Activated gamma-delta T cell treated with anti-CD3 and anti-CD28 coated beads, Interleukin-2, amount 50 U/mL, for 16 hours (primary cell): ENCODE measurements at places on chromosomes 5 and 9.

- DNase-seq = no peak
Observed at GRCh38 chr5:136098176-136098575, 34.5 kb upstream of the SMAD5 start.

- no peak for DNase-seq
Observed at GRCh38 chr9:75907329-75907728, 16.9 kb downstream of the PCSK5 start.

GRCh38 chr5:137582218-137582617 lies 83.1 kb upstream of the SPOCK1 start:
- no peak for DNase-seq

DNA sequence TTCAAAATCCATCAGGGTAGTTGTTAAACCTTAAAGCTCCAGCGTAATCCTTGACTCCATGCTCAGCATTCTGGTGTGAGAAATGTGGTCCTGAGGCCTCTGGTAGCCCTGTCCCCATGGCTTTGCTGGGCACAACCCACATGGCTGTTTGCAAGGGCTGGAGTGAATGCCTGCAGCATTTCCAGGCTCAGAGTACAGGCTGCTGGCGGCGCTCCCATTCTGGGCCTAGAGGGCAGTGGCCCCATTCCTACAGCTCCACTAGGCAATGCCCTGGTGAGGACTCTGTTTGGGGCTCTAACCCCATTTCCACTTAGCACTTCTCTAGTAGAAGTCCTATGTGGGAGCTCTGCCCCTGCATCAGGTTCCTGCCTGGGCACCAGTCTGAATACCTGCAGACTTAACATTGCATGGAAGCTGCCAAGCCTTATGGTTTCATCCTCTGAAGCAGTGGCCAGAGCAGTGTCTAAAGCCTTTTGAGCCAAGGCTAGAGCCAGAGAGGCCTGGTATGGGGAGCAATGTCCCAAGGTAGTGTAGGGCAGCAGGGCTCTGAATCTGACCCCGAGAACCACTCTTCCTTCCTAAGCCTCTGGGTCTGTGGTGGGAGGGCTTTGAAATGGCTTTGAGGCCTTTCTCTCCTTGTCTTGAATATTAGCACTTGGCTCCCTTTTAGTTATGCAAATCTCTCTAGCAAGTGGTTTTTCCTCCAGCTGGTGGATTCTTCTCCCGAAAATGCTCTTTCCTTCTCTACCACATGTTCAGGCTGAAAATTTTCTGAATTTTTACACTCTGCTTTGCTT lies 5.8 kb upstream of the ALDH1A1 start:
- no peak for DNase-seq

GRCh38 chr5:33321026-33321425 lies 119.7 kb upstream of the TARS1 start:
- DNase-seq = no peak

- DNase-seq = peak; percentile 78
Observed at GRCh38 chr5:149828161-149829011, 98.3 kb downstream of the PPARGC1B start.

DNA sequence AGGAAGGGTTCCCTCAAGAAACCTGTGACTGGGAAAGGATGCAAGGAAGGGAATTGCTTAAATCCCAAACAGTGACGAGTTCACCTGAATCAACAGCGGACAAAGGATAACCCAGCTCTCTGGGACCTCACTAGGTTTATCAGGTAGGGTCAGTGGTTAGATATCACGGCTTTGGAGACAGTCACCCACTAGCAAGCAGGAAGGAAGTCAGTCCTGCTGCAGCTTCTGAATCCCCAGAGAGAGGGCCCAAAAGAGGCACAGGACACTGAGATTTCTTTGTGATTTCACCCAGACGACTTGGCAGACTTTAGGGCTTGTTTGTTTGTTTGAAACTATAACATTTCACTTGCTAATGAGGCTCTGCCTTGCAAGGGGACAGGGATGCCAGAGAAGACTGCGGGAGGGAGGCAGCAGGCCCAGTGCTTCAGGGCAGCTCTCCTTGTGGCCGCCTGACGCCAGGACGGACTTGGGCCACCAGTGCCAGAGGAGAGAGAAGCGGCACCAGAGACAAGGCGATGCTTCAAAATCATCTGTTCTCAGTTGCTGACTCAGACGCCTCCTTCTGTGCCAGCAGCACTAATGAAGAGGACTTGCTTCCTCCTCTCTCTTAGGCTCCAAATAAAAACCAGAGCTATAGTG lies 275.6 kb upstream of the SLC30A5 start:
- no peak for DNase-seq

DNA sequence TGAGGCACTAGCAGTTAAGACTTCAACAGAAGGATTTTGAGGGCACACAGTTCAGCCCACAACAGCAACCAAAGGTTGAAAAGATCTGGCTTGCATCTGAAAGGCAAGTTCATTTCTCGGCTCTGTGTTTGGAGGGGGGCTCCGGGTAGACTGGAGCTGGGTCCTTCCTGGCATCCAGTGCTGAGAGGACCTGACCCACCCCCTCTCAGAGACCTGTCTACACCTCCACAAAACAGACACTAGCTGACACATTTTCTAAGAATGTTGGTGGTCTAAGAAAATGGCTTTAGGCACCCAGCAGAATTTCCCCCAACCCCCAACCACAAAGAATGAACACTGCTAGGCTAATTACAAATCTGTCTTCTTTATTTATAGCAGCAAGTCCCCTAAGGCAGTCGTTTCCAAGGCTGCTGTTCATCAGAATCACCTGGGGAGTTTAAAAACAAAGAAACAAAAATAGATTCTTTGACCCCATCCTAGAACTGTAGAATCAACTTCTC lies 6.2 kb upstream of the PTCH1 start:
- no peak for DNase-seq

- DNase-seq = no peak
Observed at GRCh38 chr5:57195060-57195459, 21.2 kb downstream of the GPBP1 start.

GRCh38 chr9:136820971-136821825 lies 13.4 kb downstream of the RABL6 start:
- DNase-seq = no peak

DNA sequence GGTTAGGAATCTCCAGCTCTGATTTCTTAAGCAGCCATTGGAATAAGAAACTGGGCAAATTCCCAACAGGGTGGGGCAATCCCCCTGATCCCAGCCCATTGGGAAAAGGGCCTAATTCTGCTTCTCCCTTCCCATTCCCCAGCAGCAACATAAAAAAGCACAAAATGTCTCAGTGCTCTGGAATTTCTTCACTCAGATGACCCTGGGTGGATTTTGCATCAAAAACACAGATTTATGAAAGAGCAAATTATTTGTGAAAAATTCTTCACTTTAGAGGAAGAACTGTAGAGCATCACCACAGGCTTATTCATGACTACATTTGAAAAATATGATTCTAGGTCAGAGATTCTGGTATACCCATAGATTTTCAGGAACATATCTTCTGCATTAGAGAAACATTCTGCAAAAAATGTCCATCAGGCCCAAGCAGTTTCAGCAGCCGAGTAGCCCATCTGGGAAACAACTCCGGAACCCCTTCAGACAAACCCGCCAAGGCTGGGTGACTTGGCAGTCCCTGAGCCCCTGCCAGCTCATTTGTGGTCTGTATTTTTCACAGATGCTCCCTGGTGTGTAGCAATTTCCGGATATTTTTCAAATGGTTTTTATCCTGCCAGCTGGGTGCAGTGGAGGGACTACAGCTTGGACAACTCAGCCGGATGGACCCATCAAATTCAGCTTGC lies 102.1 kb upstream of the RANBP3L start:
- DNase-seq = no peak

DNA sequence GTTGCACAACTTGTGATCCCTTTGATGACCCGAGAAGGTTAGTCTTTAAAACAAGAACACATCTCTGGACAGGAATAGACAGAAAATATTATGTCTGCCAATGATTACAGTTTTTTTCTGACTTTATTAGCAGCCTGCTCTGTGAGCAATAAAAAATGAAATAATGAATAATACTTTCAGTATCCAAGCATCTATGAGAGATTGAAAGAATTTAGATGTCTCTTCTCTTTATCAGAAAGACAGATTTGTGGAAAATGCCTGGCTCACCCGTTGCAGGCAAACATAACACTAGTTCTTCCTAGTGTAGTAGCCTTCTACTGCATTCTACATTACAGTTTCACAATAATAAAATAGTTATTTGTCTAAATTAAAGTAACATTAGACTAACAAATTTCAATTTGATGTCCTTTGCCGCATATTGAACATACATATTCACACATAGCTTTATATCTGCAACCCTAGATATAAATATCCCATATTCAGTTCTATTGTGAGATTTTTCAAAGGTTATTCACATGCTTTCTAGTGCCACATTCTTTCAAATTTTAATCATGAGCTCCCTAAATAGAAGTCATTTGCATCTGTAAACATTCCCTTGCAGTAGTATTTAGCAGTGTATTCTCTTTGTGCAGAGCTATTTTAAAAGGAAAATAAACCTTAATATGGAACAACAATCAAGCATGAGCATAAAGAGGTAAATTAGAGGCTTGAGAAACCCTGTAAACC lies 267.3 kb downstream of the EFNA5 start:
- no peak for DNase-seq

GRCh38 chr9:91777292-91777830 lies 172.7 kb downstream of the ROR2 start:
- DNase-seq = no peak

- no peak for DNase-seq
Observed at GRCh38 chr5:149544028-149544420, 7.2 kb downstream of the CSNK1A1 start.

DNA sequence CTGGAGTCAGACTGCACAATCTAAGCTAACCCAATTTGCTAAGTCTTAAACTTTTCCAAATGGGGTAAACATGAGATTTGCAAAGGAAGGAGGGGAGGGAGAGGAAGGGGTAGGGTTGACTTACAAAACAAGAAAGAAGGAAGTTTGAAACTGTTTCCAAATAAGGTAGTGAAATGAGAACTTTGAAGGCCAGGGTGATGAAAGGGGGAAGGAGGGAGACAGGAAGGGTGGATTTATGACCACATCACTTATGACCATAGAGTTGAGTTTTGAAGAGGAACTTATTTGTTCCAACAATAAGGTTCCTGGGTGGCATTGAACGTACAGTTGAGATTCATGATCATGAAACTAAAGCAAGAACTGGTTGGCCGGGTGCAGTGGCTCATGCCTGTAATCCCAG lies 72.5 kb upstream of the DAPK1 start:
- DNase-seq = no peak

- DNase-seq = no peak
Observed at GRCh38 chr9:69649566-69650250, 22.5 kb downstream of the APBA1 start.

- DNase-seq = no peak
Observed at GRCh38 chr5:123800640-123801039, 288.7 kb downstream of the CSNK1G3 start.

DNA sequence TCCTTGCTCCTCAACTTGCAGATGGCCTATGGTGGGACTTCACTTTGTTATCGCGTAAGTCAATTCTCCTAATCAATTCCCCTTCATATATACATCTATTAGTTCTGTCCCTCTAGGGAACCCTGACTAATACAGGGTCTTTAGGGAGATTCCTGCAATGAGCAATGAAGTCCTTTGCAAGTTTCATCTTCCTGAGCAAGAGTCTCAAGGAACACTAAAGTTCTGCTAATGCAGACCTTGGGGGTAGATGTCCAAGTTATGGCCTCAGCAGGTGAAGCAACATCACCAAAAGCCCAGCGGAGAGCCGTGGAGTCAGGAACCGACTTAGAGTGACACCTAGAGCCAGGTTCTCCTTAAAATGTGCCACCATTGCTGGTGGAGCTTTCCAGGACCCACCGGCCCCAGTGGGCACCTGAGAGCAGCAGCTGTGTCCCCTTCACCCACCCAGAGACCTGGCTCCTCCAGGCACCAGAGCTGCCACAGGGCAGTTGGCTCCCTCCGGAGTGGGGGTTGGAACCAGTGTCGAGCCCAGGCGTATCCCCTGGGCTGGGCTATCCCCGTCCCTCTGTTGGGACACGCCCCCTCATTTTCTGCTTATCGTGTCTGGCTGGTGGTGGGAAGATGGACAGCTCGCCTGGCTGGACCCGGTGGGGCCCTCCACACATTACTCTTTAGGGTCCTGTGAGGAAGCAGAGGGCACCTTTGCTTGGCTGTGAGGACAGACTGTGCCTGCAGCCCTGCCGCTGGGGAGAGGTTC lies 10.9 kb upstream of the FCN1 start:
- no peak for DNase-seq

GRCh38 chr5:62093976-62094375 lies 212.0 kb upstream of the KIF2A start:
- no peak for DNase-seq

DNA sequence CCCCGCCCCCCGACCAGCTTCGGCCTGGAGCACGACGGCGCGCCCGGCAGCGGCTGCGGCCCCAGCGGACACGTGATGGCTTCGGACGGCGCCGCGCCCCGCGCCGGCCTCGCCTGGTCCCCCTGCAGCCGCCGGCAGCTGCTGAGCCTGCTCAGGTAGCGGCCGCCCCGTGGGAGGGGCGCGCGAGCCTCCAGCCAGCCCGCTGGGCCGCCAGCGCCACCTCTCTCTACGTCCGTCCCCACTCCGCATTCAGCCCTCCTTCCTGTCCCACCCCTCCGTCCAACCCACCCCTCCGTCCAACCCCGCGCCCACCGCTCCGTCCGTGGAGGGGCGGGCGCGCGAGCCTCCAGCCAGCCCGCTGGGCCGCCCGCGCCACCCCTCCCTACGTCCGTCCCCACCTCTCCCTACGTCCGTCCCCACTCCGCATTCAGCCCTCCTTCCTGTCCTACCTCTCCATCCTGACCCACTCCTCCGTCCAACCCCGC lies 6.5 kb downstream of the ADAMTS13 start:
- DNase-seq = no peak

- no peak for DNase-seq
Observed at GRCh38 chr9:5799314-5799713, 33.6 kb downstream of the ERMP1 start.

- DNase-seq = no peak
Observed at GRCh38 chr5:177432143-177432838, 5.8 kb downstream of the GRK6 start.

DNA sequence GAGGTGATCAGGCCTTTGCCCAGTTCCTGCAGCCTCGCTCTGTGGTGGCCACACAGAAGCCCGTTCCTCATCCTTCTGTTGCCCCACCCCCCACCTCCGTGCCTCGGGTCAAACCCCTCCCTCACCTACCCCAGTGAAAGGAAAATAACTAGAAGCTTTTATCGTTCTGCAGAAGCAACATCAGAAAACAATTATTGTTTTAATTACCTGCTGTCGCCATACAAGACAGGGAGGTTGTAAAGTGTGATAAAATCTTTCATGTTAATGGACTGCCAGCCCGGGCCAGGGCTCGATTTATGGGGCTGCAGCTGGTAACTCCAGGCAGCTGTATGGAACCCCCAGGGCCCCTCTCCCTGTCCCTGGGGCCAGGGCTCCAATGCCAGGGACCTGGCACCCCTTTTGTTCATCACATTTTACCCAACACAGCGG lies 20.6 kb downstream of the UNC5A start:
- DNase-seq = no peak

DNA sequence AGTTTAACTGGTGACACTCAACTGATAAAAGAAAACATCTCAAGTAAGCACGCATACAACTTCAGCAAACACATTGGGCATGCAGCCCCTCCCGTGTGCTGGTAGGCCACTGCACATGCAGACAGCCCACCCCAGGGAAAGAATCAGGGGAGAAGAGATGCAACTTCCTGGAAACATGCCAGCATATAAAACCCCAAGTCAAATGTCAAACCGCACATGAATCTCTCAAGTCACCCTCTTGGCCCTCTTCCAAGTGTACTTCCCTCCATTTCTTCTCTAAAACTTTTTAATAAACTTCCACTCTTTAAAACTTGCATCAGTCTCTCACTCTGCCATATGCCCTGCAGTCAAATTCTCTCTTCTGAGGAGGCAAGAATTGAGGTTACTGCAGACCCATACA lies 732.7 kb downstream of the SEMA5A start:
- no peak for DNase-seq

- DNase-seq = peak; percentile 12
Observed at GRCh38 chr5:32329395-32329834, 16.7 kb upstream of the MTMR12 start.
